ENCODE measurements at places on chromosomes 7 and 10.

DNA sequence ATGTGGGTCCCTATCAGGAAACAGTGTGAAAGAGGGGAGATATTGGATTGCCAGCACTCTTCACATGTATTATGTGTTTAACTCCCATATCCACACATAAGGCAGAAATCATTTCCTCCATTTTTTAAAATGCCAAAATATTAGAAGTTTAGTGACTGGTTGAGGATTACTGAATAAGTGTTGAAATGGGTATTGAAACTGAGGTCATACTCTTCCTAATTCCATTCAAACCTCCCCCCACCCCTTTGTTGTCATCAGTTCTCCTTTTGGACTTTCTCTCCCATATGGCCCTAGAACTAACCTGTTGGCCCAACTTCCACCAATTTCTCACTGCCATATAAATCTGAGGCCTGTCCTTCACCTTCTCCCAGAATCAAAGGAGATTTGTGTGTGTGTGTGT, 81.6 kb downstream of the EVX1 start:
- no peak for DNase-seq

DNA sequence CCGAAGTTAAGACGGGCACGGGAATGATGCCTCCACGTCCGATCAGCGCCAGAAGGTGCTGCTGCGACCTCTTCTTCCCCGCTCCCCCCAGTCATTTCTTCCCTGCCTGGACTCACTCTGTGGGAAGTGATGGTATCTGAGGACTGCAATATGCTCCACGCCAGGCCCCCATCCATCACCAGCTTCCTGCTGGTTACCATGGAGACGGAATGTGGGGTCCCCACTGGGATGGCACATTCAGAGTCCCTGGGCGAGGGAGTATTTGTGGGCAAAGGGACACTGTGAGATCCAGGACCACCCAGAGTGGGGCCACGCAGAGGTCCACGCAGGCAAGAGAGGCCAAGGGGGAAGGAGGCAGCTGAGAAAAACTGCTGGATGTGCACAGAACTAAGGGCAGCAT, 39.7 kb downstream of the CARD11 start:
- DNase-seq: no peak

DNA sequence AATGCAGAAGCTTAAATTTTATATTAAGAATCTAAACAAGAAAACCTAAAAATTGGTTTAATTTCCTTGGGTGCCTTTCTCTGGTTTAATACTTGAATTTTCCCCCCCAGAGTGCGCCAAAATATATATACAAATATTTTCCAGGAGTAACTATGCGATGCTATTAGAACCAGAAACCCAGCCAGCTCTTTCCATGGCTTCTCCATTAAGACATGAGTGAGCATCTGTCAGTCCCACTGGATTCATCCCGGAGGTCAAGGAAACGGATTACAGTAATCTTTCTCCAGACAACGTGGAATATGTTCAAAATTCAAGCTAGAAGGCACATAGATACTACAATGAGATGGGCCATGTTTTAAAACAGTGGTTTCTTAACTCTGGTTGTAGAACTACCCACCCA, 148.8 kb downstream of the TAX1BP1 start:
- no peak for DNase-seq

GRCh38 chr7:73704640-73705550, 14.6 kb downstream of the STX1A start:
- DNase-seq: peak; percentile 82

DNA sequence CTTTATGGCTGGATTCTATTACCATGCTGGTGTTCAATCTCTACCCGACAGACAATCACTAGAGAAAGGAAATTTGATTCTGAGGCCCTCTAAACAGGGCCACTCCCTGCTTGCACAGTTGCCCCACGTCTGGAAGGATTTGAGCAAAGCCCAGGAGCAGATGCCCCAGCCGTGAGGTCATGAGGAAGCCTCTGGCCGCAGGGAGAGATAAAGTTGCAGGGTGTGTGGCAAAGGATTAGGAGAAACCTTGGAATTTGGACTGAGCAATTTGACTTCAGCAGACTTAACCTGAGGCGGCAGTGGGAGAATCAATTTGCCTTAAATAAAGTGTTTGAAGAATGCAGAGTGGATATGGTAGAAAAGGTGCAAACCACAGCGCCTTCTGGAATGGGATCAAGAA, 40.2 kb upstream of the KLF6 start:
- peak; percentile 79 for DNase-seq

DNA sequence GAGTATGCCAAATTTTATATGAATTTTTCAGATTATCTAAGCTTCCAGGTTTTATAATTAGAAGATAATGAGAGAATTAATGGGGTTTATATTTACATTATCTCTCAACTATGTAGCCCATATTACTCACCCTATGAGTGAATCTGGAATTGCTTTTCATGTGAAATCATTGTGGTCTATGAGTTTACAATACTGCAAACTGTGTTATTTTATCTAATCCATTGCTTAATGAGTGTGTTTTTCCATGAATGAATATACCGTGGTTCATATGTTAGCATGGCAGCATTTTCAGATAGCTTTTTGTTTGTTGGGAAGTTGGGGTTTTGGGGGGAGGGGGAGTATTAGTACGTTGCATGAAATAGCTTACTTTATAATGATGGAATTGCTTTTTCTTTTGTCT, 44.5 kb downstream of the FGFBP3 start:
- DNase-seq: no peak
